ENCODE measurements at places on chromosomes 11 and 22. TPM values are rescaled to one million over a fixed set of nuclear protein-coding genes. Genes with fewer than 3 reads are reported as not detected.

Gene CLCF1
- 2.4 TPM for total RNA-seq

Gene POU2AF2
- not detected for total RNA-seq

GRCh38 chr11:102783720-102784119 lies 3.3 kb upstream of the MMP10 start:
- DNase-seq = no peak

- no peak for DNase-seq
These were observed 101.9 kb downstream of the MICAL2 start for GRCh38 chr11:12212174-12212820.

DNA sequence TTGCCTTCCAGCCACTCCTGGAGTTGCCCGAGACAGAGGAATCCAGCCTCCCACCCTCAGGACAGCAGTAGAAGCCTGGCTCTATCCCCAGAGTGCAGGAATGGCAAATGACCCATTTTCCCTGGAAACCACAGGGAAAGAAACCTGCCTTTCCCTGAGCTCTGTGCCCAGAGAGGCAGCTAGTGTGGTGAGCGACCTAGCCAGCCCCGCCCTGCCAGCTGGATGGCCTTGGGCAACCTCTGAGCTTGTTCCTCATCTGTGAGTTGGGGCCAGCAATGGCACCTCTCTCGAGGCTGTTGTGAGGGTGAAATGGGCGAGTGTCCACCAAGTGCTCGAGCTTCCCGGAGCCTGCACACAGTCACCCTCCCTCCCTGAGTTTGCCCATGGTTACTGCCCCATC lies 3.7 kb downstream of the OMP start:
- DNase-seq = no peak

DNA sequence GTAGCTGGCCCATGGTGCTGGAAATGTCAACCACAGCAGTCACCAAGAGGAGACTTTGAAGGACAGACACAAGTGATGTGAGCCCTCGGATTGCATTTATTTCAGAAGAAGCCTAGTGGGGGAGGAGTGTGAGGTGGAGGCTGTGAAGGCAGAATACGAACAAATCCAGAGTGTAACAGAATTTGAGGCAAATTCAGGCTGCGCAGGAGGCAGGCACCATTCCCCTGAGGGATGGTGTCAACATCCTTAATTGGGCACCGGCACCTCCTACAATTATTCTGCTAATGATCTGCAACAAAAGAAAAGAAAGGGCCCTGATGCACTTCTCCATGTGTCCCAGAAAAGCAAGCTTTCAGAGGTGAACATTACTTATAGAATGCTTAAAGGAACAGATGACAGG lies 32.2 kb downstream of the CWC15 start:
- DNase-seq = no peak

DNA sequence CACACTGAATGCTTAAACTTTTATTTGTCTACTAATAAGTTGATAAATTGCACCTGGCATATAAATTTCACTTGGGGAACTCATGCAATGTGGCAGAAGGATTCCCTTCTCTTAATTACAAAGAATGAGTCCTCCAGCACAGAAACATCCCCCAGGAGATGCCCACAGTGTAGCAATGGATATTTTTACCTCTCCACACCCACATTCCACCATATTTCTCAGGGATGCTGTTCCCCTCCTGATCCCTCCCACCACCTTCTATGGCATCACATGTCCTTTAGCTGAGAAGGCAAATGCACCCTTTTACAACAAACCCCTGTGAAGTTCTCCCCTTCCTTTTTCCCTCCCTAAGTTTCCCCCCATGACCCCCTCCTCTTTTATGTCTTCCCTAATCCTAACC lies 56.1 kb upstream of the UBASH3B start:
- no peak for DNase-seq

DNA sequence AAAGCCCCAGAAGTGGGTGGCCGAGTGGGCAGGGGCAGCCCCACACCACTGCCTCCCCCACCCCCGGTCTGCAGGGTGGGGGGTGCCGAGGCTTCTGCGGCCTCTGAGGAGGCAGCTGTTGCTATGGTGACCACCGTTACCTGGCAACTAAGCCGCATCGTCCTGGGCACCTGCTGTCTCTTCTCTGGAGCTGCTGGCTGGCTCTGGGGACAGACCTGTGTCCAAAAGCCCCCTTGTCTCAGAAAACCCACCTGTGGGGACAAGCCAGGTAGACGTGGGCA lies 79.9 kb upstream of the PRR5 start:
- DNase-seq = no peak

DNA sequence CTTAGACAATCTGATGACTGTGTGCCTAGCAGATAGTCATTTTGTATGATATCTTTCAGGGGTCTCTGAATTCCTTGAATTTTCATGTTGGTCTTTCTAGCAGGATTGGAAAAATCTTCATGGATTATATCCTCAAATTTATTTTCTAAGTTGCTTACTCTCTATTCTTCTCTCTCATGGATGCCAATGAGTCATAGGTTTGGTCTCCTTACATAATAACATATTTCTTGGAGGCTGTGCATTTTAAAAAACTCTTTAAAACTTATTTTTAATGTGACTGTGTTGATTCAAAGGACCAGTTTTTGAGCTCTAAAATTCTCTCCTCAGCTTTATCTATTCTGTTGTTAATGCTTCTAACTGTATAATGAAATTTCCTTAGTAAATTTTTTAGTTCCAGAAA lies 198.7 kb downstream of the AASDHPPT start:
- no peak for DNase-seq

GRCh38 chr22:21703684-21704316 lies 31.8 kb downstream of the YPEL1 start:
- DNase-seq = no peak

DNA sequence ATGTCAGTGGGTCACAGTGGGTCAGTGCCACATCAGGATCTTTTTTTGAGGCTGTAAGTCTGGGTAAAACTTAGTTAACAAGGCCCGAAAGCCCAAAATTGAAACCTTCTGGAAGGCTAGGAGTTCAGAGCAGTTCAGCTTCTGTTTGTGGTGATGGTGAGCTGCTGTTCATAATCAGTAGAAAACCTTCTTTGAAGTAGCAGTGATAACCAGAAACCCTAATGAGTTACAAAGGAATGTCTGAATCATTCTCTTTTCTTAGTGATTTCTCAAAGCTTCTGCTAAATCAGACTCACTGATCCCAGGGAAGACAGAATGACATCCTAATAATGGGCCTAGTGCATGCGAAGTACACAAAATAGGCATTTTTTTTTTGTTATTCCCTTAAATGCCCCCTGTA lies 124.7 kb downstream of the PARVA start:
- DNase-seq = no peak

DNA sequence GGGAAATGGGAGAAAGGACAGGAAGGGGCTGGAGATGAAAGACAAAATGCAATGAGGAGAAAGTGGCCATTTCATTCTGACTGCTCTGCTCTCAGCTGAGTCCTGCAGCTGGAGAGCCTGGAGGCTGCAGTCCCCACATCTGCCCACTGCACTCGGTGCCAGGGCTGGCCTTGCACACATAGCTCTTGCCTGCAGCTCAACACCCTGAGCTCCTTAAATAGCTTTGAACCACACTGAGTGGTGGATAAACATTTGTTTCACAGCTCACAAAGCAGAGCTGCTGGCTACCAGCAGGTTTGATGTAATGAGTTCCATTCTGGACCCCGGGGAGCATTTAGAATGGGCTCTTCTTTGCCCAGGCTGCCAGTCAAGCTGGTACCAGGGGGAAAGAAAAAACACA lies 426.1 kb upstream of the CADM1 start:
- DNase-seq = no peak
